ENCODE measurements at places on chromosomes 3 and 15. TPM values are rescaled to one million over a fixed set of nuclear protein-coding genes. Genes with fewer than 3 reads are reported as not detected.

MEIS2 gene
- total RNA-seq: 26.3 TPM

GRCh38 chr15:60733196-60733595 is 254.3 kb upstream of the ICE2 start:
- H3K4me3 ChIP-seq: no peak overlapping the region
- no peaks in the 10 kb centered on the region for H3K4me1 ChIP-seq
- DNase-seq: no peak
- no peaks in the 10 kb centered on the region for H3K27me3 ChIP-seq
- no peak overlapping the region for H3K27ac ChIP-seq

GRCh38 chr3:23701716-23702597 is 103.8 kb upstream of the UBE2E1 start:
- DNase-seq: no peak
- H3K4me3 ChIP-seq: no peak overlapping the region
- no peaks in the 10 kb centered on the region for H3K27me3 ChIP-seq
- H3K36me3 ChIP-seq: no peaks in the 10 kb centered on the region

GRCh38 chr3:122132949-122133540 is 50.4 kb upstream of the CASR start:
- H3K36me3 ChIP-seq: no peaks in the 10 kb centered on the region
- H3K4me1 ChIP-seq: no peaks in the 10 kb centered on the region
- H3K4me3 ChIP-seq: no peak overlapping the region
- no peaks in the 10 kb centered on the region for H3K27me3 ChIP-seq

DNA sequence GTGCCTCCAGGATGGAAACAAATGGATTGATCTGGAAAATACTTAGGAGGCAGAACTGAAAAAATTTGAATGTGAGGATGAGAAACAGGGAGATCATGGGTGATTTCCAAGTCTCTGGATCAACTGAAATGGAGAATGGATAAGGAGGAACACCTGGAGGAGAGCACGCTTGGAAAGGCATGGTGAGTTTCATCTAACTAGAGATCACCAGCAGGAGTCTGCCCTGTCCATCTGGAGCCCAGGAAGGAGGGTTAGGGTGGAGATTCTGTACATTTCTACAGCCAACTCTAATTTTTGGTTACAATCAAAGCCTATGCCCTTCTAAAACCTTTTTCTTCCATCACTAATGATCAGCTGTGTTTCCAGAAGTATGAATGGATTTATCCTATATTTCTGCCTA is 995.9 kb upstream of the CFAP20DC start:
- no peaks in the 10 kb centered on the region for H3K4me1 ChIP-seq
- no peak overlapping the region for H3K4me3 ChIP-seq
- no peak for DNase-seq
- no peak overlapping the region for H3K27ac ChIP-seq

GRCh38 chr3:122031123-122031468 is 9.0 kb upstream of the ILDR1 start:
- H3K4me3 ChIP-seq: no peak overlapping the region
- H3K4me1 ChIP-seq: no peaks in the 10 kb centered on the region
- H3K27ac ChIP-seq: no peak overlapping the region

- no peak for DNase-seq
- no peak overlapping the region for H3K27ac ChIP-seq
- no peak overlapping the region for H3K4me3 ChIP-seq
- H3K4me1 ChIP-seq: no peaks in the 10 kb centered on the region
- H3K36me3 ChIP-seq: no peaks in the 10 kb centered on the region
- no peaks in the 10 kb centered on the region for H3K27me3 ChIP-seq
These were observed 137.4 kb downstream of the TBC1D5 start for GRCh38 chr3:17605032-17605431.

FAM107A gene
- 26.8 TPM for total RNA-seq

All from Peyer's patch (tissue), 4 donors.